ENCODE measurements at places on chromosomes 13 and 19.

GRCh38 chr13:42752731-42753130 lies 28.7 kb upstream of the FAM216B start:
- DNase-seq = no peak

DNA sequence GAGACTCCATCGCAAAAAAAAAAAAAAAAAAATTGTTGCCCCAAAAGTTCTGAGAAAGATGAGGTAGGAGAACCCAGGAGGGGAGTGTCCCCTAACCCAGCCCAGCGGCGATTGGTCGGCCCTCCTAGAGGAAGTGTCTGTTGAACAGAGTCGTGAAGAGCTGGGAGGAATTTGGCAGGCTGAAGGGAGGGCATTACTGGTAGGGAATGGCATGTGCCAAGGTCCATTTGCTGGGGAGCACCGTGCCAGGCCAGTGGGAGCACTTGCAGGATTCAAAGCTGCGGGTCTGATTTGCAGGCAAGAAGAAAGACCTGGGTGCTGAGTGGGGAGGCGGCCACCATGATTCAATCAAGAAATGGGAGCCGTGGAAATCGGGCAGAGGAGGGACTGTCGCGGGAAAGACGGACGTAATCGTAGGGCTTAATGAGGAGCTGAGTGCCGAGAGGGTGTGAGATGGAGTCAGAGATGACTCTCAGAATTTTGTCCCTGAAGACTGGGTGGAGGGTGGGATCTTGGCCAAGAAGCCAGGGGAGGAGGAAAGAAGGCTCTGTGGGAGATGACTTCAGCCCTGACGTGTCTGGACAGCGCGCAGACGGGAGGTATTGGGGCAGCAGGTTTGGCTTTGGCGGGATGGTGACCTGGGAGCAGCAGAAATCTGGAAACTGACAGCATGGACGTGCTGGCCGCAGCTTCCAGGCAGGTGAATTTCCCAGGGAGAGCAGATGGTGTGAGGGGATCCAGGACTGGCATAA lies 15.4 kb downstream of the CERS4 start:
- DNase-seq = no peak

DNA sequence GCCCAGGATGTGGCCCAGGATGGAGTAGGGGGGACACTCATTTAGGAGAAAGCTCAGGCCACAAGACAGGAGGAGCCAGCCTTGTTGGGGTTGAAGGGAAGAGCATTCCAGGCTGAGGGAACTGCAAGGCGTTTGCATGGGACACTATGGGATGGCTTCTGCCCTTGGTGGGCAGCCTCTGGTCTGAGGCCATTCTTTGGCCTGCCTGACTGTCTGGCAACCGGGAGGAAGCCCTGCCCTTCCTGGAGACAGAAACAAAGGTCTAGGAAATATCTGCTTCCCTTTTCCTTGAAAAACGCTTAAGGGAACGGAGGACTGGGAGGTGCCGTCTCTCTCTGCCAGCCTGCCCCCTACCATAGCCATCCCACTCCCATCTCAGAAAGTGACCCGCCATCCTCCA lies 2.8 kb upstream of the ICAM1 start:
- DNase-seq = no peak

DNA sequence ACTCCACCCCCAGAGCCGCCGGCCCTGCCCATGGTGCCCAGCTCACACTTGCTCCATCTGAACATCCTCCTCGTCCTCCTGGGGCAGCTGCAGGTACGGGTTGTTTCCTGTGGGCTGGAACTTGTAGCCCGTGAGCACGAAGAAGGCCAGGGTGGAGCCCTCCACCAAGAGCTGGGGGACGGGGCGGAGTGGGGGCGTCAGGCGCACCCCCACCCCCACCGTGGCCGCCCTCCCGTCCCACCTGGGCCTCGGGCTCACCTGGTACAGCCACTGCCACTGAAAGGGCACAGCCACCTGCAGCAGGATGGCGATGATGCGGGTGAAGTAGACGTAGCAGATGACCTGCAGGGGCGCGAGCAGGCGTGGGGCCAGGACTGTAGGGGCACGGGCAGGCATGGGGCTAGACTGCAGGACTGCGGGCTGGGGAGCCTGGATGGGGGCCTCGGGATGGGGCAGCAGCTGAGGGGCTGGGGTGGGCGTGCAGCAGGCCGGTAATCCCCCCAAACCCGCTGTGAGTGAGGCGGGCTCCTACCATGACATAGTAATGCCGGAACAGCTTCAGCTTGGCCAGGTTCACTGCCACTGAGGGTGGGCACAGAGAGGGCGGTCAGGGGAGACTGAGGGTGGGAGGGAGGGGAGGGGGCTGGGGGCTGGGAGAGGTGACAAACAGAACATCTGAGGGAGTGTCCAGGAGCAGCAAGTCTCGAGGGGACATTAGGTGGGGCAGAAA lies 6.3 kb downstream of the GPR108 start:
- no peak for DNase-seq

DNA sequence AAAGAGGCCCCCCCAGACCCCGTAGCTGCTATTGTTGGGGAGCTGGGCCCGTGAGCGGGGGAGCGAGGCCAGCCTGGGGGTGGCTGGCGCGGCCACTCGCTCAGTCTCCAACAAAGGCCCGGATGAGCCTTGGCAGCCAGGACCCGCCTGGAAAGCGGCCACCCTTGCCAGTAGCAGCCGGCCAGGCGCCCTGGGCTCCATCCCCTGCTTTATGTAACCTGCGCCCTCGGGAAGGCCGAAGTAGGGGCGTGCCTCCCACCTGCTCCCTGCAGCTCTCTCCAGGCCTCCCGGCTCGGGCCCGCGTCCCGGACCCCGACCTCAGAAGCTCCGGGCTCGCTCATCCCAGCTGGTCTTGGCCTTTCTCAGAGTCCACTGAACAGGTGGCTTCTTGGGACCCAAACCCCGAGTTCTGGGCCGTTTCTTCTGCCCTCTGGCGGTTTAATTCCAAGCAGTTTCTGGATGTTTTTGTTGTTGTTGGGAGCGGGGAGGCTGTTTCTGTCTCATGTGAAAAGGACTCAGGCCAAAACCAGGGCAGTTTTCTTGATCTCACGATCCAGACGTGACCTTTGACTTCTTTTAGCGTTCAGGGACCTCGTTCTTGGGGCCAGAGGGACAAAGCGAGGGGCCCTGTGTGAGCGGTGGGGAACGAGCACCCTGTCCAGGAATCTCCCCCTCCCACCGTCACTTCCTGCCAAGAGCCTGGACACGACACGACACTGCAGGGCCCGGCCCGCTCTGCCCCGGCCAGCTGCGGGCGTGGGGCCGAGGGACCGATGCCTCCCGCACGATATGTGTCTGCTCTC lies 1.2 kb downstream of the CDC34 start:
- no peak for DNase-seq

GRCh38 chr19:22052644-22053013 lies 345 bp downstream of the ZNF257 start:
- DNase-seq = no peak

DNA sequence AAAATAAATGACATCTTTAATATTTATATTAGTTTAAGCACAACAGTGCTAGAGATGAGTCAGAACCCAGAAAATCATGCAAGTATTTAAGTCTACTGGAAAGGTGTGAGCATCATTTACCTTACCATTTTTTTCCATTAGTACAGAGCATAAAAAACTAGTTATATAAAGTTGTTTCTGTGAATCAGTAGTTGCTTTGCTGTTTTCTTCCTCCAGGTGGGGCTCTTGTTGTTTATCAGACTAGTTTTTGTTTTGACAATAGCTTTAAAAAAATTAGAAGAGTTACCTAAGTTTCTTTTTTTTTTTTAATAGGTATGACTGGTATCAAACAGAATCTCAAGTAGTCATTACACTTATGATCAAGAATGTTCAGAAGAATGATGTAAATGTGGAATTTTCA lies 12.7 kb downstream of the SUGT1 start:
- no peak for DNase-seq

DNA sequence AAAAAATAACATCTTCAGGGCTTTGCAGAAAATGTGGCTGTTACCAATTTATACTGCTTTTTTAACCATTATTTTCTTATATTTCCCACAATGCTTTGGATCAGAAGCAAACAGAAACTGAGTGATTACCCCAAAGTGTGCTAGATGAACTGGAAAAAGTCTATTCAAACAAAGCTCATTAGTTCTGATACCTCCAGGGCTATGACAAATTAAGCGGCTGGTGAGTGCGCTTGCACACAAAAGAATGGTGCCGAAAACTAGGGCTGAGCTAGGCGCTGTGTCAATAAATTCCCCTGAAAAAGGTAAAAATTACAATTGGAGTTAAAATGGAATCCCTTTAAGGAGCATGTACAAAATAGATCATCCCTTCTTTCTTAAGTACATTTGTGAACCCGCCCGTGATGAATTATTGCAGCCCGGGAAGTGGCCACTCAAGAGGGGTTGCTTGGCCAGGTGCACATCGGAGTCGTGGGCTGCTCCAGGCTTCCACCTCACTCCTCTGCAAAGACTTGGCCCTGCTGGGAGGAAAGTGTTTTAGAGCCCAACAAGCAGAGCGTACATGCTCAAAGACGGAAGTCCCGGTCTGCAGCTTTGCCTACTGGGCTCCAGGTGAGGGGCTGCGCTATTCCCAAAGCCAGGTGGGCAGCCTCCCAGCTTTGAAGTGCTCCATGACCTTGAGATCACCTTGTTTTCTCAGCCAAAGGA lies 164.0 kb upstream of the ZNF507 start:
- no peak for DNase-seq

DNA sequence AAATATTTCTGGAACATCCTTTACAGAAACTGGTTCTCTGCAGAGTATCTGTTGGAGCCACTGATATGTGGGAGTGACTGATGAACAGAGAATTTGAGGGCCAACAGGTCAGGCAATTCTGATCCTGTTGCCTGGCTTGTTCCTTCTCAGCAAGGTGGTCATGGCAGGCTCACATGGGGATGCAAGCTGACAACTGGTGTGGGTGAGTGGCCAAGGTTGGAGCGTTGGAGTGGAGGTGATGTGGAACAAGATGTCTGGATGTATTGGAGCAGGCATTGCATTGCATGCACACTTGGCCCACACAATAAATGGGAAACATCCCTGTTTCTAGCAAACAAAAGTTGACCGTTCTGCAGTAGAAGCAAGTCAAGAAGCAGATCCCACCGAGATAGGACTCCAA lies 380.7 kb downstream of the ZNF536 start:
- DNase-seq = no peak

DNA sequence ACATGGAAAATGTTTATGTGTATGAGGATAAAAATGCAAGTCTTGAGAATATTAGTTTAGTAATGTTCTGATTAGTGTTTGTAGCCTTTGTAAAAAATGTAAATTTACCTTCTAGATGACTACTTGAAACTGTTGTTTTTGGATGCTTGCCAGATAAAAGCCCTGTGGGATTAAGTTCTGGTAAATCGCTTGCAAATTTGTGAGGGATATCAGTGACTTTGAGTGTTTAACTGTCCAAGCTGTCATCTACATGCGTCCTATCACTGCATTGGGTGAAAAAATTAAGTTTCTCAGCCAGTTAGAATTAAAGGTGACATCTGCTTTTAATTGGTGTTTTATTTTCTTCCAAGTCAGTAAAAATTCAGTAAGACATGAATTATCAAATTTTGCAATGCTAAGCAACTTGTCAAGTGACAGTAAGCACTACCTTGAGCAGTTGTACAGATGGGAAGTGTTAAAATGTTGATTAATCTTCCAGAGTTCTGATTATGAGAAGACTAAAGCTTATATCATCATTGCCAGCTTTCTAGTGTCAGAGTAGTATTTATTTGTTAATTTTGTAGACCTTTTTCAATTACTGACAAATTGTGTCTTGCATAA lies 88.0 kb downstream of the PCCA start:
- DNase-seq = no peak

DNA sequence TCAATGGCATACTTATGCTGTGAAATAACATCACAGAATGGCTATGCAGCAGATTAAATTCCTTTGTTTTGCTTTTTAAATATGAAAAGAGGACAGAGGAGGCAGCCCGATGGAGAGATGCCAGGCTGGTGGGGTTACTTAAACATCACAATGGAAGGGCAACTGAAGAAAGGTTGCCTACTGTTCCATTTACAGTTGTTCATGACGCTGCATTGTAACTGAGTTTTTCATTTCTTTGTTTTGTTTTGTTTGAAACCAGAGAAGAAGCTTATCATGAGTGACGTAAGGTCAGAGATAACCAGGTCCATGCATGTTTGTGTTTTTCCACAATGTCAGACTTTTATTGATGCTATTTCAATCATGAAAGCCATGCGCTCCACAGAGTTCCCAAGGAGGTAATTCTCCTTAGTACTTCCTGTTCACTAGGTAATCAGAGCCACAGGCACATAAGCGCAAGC lies 273.8 kb downstream of the LHFPL6 start:
- DNase-seq = no peak

GRCh38 chr19:39157997-39158389 lies 32.4 kb downstream of the PAK4 start:
- no peak for DNase-seq

DNA sequence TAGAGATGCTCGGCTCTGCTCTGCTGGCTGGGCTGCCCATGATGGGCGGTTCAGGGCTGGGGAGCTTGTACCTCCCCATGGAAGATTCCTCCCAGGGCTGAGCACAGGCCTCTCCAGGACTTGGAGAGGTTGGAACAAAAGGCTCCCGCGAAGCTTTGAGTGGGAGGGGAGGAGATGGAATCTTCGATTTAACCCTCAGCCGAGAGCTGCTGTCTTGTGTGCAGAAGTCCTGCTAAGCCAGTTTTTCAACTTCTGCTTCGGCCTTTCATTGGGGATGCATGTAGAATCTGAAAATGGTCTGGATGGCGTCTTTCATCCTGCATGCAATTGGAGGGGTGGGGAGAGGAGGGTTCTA lies 163.3 kb downstream of the KDM4B start:
- DNase-seq = no peak

GRCh38 chr13:24252136-24252535 lies 57.2 kb upstream of the C1QTNF9 start:
- no peak for DNase-seq

GRCh38 chr19:41703602-41704293 lies 4.7 kb upstream of the CEACAM5 start:
- no peak for DNase-seq

DNA sequence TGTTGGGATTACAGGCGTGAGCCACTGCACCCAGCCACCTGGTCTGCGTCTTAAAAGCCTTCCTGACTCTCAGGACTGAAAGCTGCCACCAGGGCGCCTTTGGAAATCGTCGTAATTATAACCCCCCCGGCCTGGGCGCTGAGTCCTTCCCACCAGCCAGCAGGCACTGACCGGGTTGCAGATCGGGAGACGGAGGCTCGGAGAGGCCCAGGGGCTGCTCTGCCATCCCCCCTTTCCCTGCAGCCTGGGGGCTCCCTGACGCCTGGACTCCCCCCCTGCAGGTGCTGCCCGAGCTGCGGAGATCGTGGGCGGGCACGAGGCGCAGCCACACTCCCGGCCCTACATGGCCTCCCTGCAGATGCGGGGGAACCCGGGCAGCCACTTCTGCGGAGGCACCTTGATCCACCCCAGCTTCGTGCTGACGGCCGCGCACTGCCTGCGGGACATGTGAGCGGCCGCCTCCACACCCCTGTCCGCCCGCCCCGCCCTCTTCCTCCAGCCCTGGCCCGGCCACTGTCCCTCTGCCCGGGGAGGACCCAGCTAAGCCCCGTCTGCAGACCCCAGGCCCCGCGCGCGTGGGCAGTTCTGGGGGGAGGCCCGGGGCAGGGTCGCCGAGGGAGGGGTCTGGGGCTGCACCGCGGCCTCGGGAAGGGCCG lies 2.5 kb downstream of the PRTN3 start:
- no peak for DNase-seq

GRCh38 chr13:42865768-42866102 lies 84.4 kb downstream of the FAM216B start:
- no peak for DNase-seq
